T-helper 22 cell (primary cell): ENCODE measurements at places on chromosomes 12 and 14.

DNA sequence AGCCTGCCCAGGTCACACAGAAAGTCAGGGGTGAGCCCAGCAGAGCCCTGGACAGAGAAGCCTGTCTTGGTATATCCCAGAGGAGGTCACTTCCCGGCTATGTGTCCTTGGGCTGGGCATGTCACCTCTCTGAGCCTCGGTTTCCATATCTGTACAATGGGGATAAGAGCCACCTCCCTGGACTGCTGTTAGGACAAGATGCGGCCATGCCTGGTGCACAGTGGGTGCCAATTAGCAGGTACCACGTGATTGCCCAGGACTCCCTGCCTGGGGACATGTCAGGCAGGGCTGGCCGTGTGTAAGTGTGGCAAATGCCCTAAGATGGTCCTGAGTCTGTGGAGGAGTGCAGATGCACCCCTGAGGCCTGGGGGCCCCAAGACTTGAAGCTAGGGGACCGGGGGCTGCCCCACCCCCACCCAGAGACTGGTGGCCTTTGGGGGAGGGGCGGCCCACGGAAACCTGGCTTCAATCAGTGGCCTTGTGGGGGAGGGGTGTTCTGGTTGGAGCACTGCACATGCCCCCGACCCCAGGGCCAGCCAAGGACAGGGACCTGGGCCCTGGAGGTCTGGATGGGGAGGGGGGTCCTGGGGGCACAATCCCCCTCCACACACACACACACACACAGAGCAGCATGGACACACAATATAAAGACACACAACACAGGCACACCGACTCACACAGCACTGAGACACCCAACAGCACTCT lies 878 bp downstream of the TMEM119 start:
- no peak for DNase-seq

GRCh38 chr14:103423050-103423461 lies 37.8 kb downstream of the MARK3 start:
- DNase-seq: no peak

- DNase-seq: no peak
Measured at GRCh38 chr12:1906579-1906978, 11.9 kb downstream of the CACNA2D4 start.

DNA sequence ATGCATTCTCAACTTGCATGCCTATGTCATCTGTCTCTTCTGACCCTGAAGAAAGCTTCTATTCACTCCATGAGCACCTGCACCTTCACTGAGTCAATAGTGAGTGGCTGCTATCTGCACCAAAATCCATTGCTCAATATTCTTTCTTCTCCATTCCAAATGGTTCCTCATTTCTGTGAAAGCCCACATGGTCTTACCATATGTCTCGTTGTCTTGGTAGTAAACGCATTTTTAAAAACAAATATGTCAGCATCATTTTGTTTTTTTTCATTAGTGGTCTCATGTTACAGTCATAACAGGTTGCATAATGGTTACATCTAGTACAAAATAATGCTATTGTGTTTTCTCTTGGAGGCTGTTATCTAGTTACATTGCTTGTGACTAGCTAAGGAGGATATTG lies 106.9 kb upstream of the CPM start:
- DNase-seq: no peak

DNA sequence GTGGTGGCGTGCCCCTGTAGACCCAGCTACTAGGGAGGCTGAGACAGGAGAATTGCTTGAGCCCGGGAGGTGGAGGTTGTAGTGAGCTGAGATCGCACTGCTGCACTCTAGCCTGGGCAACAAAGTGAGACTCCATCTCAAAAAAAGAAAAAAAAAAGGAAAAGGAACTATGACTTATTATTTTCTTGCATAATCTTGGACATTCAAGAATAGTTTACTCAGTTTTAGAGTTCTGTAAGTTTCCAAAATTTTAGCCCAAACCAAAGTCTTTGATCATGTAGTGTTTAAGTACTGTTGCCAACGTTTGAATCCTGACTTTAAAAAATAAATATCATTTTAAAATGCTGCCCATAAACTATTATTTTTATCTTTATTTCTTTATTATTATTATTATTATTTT lies 6.2 kb downstream of the PSMA6 start:
- DNase-seq: no peak

DNA sequence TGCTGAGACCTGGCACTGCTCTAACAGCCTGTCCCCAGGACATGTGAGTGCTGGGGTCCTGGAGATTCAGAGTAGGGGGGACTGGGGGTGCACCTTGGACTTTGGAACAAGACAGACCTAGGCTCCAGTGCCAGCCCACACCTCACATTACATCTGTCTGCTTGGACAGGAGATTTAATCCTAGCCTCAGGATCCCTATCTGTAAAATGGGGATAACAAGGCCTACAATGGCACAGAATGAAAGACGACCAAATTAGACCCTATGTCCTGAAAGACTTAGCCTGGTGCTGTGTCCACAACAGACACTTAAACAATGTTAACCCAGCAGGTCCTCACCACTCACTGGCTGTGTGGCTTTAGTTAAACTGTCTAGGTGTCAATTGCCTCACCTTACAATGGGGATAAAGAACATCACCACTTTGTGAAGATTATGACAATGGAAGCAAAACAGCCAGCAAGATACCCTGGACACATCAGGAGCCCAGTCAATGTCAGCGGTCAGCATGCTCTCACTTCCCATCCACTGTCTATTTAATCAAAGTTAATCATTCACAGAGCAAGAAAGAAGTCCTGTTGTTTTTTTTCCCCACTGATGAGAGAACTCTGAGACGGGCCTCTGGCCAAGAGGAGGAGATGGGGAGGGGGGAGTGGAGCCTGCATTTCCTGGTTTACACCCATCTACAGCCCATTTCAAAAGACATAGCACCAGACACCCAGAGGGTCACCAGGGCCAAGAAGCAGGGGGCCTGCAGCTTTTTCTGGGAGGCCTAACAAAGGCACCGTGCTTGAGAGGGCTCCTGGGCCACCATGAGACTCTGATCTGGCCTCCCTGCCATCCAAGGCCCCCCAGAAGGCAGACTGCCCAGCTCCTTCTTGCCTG lies 40.6 kb downstream of the ACTN1 start:
- no peak for DNase-seq

GRCh38 chr14:28754209-28754985 lies 12.2 kb upstream of the FOXG1 start:
- no peak for DNase-seq

DNA sequence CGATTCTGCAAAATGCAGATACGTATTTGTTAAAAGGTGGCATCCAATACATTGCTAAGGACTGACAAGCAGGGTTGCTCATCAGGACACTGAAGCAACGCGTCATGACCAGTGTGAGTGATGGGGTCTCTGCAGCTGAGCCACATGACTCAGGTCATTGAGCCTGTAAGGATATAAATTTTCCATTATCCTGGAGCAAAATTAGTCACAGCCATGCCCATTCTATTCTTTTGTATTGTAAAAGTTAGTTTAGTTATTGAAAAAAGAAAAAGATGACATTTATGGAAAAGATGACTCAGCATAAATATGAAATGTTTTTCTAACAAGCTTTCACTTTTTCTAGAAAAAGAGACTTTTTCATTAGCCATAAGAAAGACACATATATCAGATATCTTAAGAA lies 268.0 kb upstream of the TMEM132C start:
- DNase-seq: no peak

DNA sequence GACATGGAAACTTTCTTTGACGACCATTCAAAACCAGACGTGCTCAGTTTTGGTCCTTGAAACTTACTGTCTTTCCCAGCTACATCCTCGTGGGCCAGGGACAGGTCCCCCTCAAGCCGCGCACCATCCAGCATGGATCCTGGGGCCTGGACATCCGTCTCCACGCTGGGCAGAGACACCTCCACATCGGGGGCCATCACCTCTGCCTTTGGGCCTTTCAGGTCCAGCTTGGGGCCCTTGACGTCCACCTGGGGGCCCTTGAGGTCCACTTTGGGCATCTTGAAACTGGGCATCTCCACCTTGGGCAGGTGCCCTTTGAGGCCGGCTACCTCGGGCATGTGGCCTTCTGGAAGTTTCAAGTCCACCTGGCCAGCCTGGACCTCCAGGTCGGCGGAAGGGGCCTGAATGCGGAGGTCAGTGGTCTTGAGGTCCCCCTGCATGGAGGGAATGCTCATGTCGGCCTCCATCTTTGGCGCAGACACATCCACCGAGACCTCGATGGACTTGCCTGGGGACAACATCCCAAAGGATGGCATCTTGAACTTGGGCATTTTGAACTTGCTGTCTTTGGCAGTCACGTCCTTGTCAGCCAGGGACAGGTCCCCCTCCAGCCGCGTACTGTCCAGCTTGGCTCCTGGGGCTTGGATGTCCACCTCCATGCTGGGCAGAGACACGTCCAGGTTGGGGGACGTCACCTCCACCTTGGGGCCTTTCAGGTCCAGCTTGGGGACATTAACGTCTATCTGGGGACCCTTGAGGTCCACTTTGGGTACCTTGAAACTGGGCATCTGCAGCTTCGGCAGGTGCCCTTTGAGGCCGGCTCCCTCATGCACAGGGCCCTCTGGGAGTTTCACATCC lies 17.1 kb downstream of the PLD4 start:
- DNase-seq: no peak

GRCh38 chr14:25095736-25096437 lies 45.9 kb upstream of the STXBP6 start:
- no peak for DNase-seq
